ENCODE measurements at places on chromosomes 4 and X. TPM values are rescaled to one million over a fixed set of nuclear protein-coding genes. Genes with fewer than 3 reads are reported as not detected.

Gene CLIC2
- 4.8 TPM for total RNA-seq

Gene CT45A5
- total RNA-seq = not detected

Gene SRD5A3
- total RNA-seq = 4.9 TPM

Gene REELD1
- not detected for total RNA-seq
